ENCODE measurements at places on chromosomes 16 and 17.

DNA sequence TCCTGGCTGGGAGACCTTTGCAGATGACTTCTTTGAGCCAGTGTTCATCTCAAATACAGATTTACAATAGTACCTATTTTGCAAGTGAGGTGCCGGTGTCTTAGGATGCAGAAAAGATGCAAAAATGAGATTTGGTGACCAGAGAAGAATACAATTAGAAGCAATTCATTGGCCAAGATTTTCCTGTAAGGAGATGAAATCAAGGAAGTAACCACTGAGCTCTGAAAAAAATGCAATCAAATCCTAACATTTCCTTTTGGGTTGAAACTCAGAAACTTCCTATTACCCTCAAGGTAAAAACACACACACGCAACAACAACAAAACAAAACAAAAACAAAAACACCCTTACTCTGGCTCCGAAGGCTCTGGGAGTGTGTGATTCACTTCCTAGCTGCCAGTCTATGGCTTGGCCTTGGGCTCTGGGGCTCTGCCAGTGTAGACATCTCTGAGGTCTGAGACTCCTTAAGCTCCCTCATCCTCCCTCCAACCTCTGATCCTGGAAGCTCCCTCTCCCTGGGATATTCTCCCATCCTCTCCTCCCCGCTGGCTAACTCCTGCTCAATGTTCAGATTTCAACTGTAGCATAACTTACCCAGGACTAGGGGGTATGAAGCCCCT lies 16.8 kb upstream of the MT4 start:
- DNase-seq = no peak
- H3K27ac ChIP-seq = peak overlapping the region; percentile 87
- no peak overlapping the region for H3K4me3 ChIP-seq
- no peaks in the 10 kb centered on the region for H3K36me3 ChIP-seq

DNA sequence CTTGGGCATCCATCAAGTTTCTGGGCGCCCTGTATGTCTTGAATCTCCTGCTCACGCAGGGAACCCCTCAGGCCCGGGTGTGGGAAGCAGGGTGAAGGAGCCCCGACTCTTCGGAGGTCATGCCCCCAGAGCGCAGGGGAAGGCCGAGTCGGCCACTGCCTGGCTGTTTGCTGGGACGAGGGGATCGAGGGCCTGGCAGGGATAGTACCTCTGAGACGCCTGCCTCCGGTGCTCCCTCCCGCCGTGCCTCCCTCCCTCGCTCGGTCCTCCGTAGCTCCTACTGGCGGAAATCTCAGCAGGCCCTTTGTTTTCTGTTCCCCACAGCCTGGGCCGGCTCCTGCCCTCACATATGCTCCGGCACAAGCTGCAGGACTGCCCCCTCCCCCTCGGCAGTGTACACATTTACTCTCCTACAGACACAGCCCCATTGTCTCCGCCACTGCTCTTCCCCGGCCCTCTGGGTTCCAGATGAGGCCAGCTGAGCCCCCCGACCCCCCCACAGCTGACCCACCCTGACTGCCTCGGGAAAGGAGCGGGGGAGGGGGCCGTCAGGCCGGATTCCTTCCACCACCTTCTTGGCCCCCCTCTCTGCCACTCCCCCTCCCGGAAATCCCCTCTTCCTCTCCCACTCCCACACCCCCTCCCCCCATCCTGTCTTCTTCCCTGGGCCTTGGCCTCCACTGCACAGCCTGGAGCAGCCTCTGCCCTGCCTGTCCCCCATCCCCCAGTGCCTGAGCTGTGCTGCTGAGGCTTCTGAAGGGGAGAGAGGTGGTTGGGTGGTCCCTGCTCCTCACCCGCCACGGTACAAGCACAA lies 1.4 kb downstream of the TRAF4 start:
- DNase-seq = peak; percentile 62
- H3K36me3 ChIP-seq = peaks cover 39% of the 10 kb centered on the region
- H3K4me3 ChIP-seq = peak overlapping the region; percentile 74
- H3K4me1 ChIP-seq = peaks cover 26% of the 10 kb centered on the region
- H3K27ac ChIP-seq = peak overlapping the region; percentile 100

- no peaks in the 10 kb centered on the region for H3K27me3 ChIP-seq
- peak; percentile 67 for DNase-seq
- peak overlapping the region; percentile 77 for H3K27ac ChIP-seq
- peak overlapping the region; percentile 76 for H3K4me3 ChIP-seq
- peaks cover 12% of the 10 kb centered on the region for H3K4me1 ChIP-seq
Observed at GRCh38 chr16:10039220-10040096, 142.8 kb downstream of the GRIN2A start.

GRCh38 chr16:72590151-72590937 lies 418.4 kb upstream of the PMFBP1 start:
- no peaks in the 10 kb centered on the region for H3K4me1 ChIP-seq
- H3K4me3 ChIP-seq = no peak overlapping the region
- DNase-seq = no peak
- no peaks in the 10 kb centered on the region for H3K36me3 ChIP-seq

GRCh38 chr17:35088356-35088880 lies 24.9 kb upstream of the RFFL start:
- H3K4me1 ChIP-seq = peaks cover 5% of the 10 kb centered on the region
- H3K36me3 ChIP-seq = no peaks in the 10 kb centered on the region
- H3K27ac ChIP-seq = no peak overlapping the region

GRCh38 chr17:31437720-31438400 lies 46.4 kb downstream of the RAB11FIP4 start:
- H3K4me3 ChIP-seq = no peak overlapping the region
- DNase-seq = no peak
- H3K36me3 ChIP-seq = no peaks in the 10 kb centered on the region
- H3K4me1 ChIP-seq = peaks cover 2% of the 10 kb centered on the region
- H3K27ac ChIP-seq = no peak overlapping the region

- DNase-seq = no peak
- H3K27ac ChIP-seq = no peak overlapping the region
- no peaks in the 10 kb centered on the region for H3K27me3 ChIP-seq
- H3K36me3 ChIP-seq = peaks cover 60% of the 10 kb centered on the region
Observed at GRCh38 chr17:63578027-63578768, 22.5 kb upstream of the TACO1 start.

DNA sequence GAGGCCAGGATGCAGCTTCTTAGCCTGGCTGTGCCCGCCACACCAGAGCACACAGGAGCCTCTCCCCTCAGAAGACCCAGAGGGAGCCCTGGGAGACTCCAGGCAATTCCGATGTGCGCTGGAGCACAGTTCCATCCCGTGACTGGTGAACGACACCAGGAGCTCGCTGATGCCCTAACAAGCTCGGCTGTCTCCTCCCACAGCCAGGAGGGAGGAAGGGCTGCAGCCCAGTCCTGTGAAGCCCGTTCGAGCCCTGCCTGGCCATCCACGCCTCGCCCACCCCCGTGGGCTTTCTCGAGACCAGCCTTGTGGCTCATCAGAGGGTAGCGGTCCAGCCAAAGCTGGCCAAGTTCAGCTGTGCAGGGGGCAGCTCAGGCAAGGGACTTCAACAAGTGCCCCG lies 21.8 kb upstream of the RASD1 start:
- no peaks in the 10 kb centered on the region for H3K27me3 ChIP-seq
- no peak for DNase-seq
- H3K27ac ChIP-seq = no peak overlapping the region
- H3K4me1 ChIP-seq = peaks cover 3% of the 10 kb centered on the region
- H3K36me3 ChIP-seq = no peaks in the 10 kb centered on the region
- H3K4me3 ChIP-seq = no peak overlapping the region

GRCh38 chr17:49576917-49577649 lies 1.4 kb downstream of the NXPH3 start:
- no peak overlapping the region for H3K27ac ChIP-seq
- no peak for DNase-seq
- peak overlapping the region; percentile 85 for H3K4me3 ChIP-seq
- H3K36me3 ChIP-seq = no peaks in the 10 kb centered on the region
- H3K4me1 ChIP-seq = peaks cover 6% of the 10 kb centered on the region

DNA sequence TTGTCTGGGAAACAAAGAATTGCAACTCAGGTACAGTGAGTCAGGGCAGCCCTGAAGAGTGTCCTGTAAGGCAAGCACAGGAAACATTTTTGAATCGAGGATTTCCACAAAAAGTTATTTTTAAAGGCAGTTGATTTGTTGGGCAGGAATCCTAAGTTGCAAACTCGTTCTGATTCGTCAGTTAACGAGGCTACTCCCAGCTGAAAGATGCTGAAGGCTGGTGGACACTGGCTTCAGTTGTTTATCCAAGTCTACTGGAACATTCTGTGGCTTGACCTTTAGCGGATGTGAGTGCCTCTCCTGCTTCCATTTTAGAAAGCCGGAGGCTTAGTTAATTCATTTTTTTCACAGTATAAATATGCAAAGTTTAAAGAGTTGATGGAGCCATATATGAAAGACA lies 84.2 kb downstream of the KCNJ12 start:
- no peak overlapping the region for H3K4me3 ChIP-seq
- no peak for DNase-seq
- no peaks in the 10 kb centered on the region for H3K36me3 ChIP-seq
- H3K27me3 ChIP-seq = no peaks in the 10 kb centered on the region

DNA sequence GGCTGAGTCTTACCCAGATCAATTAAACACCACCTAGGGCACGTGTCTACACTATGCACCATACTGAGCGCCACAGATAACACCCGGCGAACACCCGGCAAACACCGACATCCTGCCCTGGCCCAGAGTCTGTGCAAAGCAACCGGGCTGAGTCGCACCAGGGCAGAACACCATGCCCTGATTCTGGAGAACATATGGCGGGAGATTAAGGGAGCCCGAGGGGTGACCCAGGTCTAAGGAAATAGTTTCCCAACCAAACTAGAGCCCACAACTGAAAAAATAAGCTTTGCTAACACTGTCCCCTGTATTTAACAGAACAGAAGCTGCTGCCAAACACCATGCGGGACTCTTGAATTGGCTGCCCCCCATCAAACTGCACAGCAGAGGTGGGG lies 22.1 kb downstream of the MYO18A start:
- H3K4me1 ChIP-seq = peaks cover 18% of the 10 kb centered on the region
- no peak for DNase-seq
- no peak overlapping the region for H3K27ac ChIP-seq
- H3K36me3 ChIP-seq = peaks cover 8% of the 10 kb centered on the region

All from neuronal stem cell (in vitro differentiated cells).